Stimulated activated CD4-positive, alpha-beta T cell treated with anti-CD3 and anti-CD28 coated beads, Interleukin-4, amount 100 ng/mL, for 4 hours (primary cell): ENCODE measurements at places on chromosomes 7 and 10.

- DNase-seq, result peak; percentile 3
Measured at GRCh38 chr7:12111422-12112405, 99.4 kb upstream of the TMEM106B start.

GRCh38 chr7:98423043-98423442 lies 22.2 kb upstream of the BAIAP2L1 start:
- DNase-seq, result no peak

- no peak for DNase-seq
Measured at GRCh38 chr10:79335094-79335469, 12.2 kb upstream of the PPIF start.

- DNase-seq, result no peak
Measured at GRCh38 chr10:110029450-110029849, 21.7 kb downstream of the ADD3 start.

GRCh38 chr7:54883576-54883975 lies 124.6 kb upstream of the SEC61G start:
- no peak for DNase-seq

- DNase-seq, result no peak
Measured at GRCh38 chr7:98178321-98178720, 32.9 kb upstream of the BHLHA15 start.

DNA sequence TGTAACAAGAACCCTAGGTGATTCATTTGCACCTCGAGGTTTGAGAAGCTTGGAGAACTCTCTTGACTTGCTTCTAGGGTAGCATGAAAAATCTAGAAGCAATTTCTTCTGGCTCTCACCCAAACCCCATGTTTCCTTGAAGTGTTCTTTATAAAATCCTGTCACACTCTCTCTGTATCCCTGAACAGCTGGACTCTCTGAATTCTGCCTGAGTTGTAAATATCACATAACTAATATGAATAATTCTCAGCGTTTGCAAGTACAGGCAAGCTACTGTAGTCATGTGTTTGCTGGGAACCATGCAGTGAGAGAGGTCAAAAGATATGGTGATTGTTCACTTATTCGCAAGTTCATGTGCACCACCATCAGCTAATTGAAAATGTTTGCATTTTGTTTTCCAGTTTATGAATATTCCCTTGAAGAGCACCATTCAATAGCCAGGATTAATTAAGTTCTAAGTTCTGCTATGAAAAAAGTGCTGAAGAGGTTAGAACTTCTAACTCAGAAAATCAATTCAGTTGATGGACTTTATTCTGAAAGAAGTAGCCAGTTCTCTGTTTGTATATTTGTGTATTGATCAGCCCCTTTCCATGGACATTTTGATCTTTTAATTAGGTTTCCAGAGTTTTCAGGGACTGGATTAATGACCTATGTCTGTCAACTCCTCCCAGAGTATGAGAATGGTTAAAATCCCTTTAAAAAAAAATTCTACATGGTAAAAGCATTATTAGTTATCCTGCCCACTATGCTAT lies 243.0 kb downstream of the PLXDC2 start:
- no peak for DNase-seq

DNA sequence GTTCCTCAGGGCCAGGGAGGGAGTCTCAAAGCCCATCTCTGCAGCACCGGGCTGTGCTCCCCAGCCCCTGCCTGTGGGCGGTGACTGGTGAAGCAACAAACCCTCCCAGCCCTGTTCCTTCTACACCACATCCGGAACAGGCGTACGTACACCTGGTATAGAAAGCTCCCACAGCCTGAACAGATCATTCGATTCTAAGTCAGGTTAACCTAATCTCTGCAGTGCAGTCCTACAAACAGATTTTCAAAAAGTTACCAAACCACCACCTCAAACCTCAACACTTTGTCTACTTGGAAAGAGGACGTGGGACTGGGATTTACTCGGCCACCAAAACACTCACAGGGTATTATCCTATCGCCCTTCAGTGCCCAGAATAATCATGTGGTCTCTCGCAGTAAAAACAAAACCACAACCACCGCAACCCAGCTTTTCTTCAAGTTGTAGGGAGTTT lies 238.4 kb downstream of the DIP2C start:
- peak; percentile 64 for DNase-seq

DNA sequence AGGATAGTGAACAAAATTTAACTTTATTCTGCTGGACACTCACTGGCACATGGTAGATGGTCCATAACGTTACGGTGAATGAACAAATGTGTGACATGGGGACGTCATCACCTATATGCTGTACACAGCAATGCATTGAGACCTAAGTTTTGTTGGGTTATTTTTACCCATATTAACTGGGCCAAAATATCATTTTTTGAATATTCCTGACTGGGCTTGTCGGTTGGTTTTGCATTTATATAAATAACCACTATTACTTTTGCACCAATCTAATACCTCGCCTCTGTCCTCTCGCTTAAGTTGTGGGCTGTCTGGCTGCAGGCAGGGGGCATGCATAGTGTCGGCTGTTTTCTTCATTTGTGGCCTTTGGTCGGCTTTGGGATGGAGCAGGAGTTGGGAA lies 161.7 kb downstream of the USP6NL start:
- DNase-seq, result no peak

DNA sequence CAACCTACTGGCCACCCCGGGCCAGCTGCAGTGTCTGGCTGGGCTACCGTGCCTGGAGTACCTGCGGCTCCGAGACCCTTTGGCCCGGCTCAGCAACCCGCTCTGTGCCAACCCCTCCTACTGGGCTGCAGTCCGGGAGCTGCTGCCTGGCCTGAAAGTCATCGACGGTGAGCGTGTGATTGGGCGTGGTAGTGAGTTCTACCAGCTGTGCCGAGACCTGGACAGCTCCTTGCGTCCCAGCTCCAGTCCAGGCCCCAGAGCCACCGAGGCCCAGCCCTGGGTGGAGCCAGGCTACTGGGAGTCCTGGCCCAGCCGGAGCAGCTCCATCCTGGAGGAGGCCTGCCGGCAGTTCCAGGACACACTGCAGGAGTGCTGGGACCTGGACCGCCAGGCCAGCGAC lies 4.2 kb downstream of the RARRES2 start:
- DNase-seq, result no peak

DNA sequence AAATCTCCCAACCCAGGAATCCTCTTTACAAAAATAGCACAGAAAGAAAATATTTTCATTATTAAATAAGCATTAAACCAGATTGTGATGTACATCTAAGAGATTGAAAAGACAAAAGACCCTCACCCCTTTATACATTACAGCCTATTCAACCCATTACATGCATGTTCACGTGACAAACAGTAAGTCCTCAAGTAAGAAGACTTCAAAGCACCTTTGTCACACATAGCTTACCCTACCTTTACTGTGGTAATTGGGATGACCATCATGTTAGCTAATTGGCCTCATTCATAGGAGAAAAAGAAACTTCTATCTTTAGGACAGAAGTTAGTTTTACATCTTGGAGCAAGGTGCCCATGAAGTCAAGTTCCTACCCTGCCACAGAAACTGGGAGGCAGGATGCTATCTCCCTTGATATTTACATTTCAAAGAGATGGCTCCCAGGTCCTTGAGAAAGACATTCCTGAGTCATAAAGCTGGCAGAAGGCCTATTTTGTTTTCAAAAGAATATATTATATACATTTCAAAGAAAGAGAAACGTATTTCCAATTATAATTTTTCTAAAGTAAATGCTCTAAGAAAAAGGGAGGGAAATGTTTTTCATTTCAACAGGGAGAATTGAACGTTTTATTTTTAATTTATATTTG lies 48.1 kb downstream of the GNAI1 start:
- no peak for DNase-seq

DNA sequence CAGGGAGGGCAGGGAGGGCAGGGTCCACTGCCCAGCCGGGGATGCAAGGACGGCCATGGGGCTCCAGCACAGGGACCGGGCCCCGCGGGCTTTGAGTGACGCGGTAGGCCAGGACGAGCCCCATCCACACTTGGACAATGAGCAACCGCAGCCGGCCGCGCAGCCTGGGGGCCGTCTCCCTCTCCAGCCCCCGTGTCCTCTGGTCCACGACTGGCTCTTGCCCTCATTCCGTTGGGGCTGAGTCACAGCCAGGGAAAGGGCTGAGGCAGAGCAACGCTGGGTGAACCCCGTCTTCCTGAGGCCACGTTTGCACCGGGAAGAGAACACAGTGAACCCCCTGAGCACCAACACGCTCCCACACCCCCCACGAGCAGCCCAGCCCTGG lies 23.7 kb downstream of the SHH start:
- no peak for DNase-seq

- DNase-seq, result no peak
Measured at GRCh38 chr7:80284855-80285254, 150.2 kb downstream of the GNAI1 start.

DNA sequence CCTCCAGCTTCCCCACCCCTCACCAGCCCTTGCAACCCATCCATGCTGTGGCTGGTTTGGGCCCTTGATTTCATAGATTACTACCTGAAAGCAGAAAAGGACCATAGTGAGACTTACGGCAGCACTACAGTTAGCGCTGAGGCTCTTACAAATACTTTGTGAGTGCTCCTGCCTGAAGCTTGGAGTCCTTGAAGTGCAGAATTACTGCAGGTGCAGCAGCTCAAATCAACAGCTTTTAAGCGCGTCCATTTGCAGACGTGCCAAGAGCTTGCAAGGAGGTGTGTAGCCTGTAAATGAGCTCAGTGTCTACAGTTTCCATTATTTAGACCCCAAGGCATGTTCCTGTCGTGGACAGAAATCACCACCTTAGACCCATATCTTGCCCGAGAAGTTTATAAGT lies 103.0 kb downstream of the CELF2 start:
- no peak for DNase-seq
